NCI-H69 (cell line): ENCODE measurements at places on chromosomes 12 and 14.

DNA sequence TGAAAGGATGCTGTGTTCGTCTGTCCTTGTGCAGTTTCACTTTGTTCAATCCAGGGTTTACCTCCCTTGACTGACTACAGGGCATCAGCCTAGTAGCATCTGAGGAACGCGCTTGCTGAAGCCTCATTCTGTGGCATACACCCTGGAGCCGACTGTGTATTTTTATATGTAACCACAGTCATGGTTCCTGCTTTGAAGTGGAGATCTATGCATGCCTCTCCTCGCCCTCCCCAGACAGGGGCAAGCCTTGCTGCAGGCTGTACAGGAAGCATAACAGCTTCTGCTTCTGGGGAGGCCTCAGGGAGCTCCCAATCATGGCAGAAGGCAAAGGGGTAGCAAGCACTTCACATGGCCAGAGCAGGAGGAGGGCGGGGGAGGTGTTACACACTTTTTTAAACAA is 262.1 kb downstream of the BCL11B start:
- no peak for DNase-seq

GRCh38 chr12:89236748-89237383 is 115.4 kb downstream of the DUSP6 start:
- DNase-seq = no peak

- DNase-seq = no peak
Measured at GRCh38 chr12:130384234-130384633, 46.5 kb downstream of the PIWIL1 start.

- no peak for DNase-seq
Measured at GRCh38 chr12:6778217-6778573, 5.9 kb downstream of the LAG3 start.

DNA sequence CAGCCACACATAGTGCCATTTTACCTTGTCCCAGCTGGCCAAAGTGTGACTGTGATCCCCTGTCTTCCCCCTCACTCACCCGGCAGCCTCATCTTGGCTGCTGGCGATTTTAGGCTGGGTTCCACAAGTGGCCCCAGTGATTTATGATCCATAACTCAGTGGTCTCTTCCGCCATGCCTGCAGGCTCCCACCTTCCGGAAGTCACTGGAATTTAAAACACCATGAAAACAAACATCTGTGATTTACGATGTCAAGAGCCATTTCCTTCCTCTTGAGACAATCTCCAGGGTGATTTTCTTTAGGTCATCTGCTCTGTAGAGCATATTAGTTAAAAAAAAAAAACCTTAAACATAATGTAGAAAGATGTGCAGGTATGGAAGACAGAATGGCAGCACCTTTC is 282.3 kb downstream of the CACNA1C start:
- peak; percentile 73 for DNase-seq

DNA sequence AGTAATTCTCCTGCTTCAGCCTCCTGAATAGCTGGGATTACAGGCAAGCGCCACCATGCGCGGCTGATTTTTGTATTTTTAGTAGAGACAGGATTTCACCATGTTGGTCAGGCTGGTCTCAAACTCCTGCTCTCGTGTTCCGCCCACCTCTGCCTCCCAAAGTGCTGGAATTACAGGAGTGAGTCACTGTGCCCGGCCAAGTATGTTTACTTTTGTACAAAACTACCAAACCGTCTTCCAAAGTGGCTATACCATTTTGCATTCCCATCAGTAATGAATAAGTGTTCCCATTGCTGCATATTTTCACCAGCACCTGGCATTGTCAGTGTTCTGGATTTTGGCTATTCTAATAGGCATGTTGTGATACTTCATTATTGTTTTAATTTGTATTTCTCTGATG is 8.4 kb upstream of the KRT6A start:
- DNase-seq = no peak

DNA sequence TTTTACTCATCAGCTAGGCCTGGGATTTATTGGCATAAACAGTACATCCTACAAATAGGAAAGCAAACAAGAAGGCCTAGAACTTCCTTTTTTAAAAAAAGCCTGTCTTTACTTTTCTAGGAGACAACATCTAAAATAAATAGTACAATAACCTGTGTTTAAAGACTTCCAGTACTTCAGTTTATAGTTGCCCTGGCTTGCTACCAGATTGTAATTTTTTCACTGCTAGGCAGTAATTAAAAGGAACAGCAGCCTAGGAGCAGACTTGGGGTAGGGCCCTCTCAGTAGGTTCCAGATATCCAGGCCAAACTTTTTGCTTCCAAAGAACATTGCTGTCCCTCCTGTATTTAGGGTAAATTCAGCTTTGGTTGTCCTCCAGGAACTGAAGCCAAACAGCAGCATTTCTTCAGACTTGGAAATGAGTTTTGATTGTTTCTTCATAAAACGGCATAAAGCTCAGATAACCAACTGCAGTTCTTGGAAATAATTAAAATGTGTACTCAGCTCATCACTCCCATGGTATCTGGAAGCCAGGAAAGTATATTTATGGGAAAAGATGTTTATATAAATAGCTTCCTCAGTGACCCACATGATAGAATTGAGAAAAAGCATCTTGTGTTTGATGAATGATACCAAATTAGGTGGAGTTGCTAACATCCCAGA is 61.7 kb downstream of the PPP1R36 start:
- DNase-seq = peak; percentile 83

GRCh38 chr14:85399186-85399585 is 130.8 kb upstream of the FLRT2 start:
- DNase-seq = no peak

DNA sequence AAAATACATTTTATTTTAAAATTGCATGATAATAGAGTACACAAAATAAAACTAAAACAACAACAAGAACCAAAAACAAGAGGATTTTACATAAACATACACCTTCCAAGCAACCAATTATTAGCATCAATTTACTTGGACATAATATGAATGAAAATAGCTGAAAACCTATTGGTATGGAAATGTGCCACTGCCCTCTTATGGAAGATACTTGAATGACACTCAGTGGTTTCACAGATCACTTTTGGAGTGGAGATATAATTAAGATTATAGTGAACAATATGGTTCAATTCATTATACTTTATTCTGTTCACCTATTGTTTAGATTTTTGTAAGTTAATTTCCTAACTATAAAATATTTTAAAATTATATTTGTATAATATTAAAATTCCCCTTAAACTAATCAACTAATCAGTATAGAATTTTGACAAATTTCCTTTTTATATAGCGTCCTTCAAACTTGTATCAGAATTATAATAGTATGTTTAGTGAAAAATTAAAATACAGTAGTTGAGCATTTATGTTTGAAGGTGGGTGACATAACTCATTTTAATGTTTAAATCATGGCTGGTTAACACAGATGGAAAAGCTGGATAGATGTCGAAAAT is 70.1 kb downstream of the SLC6A15 start:
- peak; percentile 85 for DNase-seq

DNA sequence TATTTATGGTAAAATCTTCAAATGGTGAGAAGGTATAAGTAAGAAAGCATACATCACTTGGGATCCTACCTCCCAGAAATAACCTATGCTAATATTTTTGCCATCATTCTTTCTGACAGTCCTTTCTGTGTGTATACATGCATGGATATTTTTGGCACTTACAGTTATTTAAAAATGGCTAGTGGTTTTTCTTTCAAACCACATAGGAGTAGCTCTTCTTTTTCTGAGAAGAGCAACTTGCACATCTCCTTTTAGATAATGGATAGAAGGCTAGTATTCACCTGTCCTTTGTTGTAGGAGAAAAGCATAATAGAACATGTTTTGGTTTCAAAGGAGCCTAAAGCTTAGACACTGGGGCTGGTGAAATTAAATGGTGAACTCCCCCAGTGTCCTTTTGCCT is 87.3 kb downstream of the EMP1 start:
- no peak for DNase-seq

DNA sequence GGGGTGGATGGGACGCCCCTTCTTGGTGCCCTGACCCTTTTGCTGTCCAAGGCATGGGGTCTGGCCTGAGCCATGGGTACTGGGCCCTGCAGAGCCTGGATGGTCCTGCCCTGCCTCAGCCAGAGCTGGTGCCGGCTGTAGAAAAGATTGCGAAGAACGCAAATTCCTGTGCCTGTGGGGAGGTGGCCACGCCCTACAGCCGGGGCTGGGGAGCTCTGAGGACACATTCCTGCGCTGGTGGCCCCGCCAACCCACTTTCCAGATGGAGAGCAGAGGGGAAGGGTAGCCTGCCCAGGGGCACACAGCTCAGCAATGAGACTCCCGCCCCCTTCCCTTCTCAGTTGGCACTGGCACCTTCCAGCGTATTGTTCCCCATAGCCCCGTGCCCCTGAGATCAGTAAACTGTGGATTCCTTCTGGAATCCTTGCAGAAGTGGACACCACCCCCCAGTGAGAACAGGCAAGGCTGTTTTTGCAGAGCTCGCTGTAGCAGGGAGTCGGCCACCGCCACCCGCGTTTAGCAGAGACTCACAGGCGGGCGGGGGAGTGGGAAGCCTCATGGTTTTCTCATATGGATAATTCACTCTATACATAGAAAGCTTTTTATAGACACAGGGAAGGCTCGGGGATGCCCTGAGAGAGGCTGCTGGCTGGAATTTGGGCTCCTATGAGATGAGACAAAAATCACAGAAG is 8.6 kb downstream of the INF2 start:
- no peak for DNase-seq

DNA sequence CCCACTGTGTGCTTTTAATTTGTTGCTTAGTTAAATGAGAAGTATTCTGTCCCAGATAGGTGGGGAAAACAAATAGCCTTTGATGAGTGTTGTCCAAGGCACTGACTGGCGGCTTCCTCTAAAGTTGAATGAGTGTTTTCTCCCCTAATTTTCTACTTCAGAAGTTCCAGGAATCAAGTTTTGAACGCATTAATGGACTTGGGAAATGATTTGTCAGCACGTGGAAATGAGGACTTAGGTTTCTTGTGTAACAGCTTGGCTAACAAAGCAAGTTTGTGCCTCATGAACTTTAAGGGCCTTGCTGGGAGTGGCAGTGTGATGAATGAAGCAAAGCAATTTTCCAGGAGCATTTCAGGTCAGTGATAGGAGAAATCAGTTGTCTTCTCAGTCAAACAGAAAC is 56.9 kb downstream of the LIN52 start:
- DNase-seq = no peak

- DNase-seq = no peak
Measured at GRCh38 chr12:68871921-68872320, 61.0 kb downstream of the CPM start.

- DNase-seq = peak; percentile 93
Measured at GRCh38 chr12:47717443-47718193, 7.7 kb downstream of the ENDOU start.

GRCh38 chr12:14026537-14026936 is 45.1 kb upstream of the GRIN2B start:
- no peak for DNase-seq

- DNase-seq = peak; percentile 40
Measured at GRCh38 chr14:89624500-89625156, 207.6 kb upstream of the FOXN3 start.

DNA sequence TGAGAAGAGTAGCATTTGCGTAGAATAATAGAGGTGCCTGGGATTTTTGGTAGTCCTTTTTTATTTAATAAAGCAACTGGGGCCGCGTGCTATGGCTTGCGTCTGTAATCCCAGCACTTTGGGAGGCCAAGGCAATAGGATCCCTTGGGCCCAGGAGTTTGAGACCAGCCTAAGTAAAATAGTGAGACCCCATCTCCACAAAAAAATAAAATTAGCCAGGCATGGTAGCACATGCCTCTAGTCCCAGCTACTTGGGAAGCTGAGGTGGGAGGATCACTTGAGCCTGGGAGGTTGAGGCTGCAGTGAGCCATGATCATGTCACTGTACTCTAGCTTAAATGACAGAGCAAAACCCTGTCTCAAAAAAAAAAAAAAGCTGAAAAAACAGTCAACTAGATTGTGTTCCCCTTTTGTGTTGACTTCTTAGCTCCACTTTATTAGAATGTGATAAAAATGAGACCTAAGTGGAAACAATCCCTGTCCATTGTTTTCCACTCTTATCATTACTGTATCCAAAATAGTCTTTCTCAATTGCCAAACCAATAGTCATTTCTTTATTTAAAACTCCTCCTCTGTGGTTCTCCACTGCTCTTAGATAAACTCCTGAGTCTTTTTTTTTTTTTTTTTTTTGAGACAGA is 7.4 kb downstream of the PRKCH start:
- no peak for DNase-seq

GRCh38 chr14:104477117-104477623 is 102.4 kb upstream of the C14orf180 start:
- DNase-seq = peak; percentile 31

GRCh38 chr14:60197629-60198303 is 32.6 kb upstream of the DHRS7 start:
- no peak for DNase-seq

DNA sequence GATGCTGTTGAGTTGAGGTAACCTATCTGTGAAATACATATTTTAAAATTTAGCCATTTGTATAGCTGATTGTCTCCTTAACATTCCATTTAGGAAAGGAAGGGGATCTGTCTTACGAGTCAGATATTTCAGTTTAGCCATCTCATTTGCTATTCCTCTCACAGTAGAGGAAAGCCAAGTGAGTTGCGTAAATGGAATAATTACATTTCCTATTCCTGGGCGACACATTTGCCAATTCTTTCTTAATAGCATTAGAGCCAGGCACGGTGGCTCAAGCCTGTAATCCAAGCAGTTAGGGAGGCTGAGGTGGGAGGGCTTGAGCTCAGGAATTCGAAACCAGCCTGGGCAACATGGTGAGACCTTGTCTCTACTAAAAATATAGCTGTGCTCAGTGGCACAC is 116.3 kb downstream of the TMX1 start:
- peak; percentile 34 for DNase-seq

DNA sequence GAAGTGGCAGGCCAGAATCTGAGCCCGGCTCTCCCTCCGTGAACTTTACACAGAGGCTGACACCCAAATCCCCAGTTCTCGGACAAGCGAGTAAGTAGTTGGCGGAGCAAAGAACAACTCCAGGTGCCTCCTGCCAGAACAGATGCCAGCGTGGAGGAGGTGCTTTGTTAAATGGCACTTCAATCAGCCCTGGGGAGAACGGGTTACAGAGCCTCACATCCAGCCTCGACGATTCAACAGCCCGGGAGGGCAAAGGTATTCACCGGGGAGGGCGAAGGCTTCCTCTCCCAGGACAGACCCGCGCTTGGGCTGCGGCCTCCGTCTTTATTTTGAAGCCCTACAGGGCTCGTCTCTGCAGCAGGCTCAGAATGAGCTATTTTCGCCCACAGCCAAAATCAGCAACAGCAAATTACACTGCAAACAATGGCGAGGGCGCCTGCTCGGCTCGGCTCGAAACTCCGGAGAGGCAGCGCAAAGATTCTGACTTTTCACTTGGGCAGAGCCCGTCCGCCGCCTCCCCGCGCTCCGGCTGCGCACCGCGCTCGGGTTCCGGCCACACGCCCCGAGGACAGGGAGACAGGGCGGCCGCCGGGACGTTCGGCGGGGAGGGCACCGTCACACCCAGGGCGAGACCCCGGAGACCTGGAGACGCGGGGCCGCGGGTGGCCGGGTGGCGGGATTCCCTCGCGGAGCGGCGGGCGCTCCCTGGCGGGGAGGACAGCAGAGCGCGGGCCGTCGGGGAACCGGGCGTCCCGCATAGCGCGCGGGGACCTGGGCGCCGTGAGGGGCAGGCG is 811 bp downstream of the TMCC3 start:
- peak; percentile 63 for DNase-seq

- no peak for DNase-seq
Measured at GRCh38 chr12:42186793-42187192, 42.1 kb upstream of the GXYLT1 start.

GRCh38 chr14:25832585-25832984 is 765.2 kb downstream of the NOVA1 start:
- no peak for DNase-seq
